K562 (cell line): ENCODE measurements at places on chromosomes 13 and 19.

DNA sequence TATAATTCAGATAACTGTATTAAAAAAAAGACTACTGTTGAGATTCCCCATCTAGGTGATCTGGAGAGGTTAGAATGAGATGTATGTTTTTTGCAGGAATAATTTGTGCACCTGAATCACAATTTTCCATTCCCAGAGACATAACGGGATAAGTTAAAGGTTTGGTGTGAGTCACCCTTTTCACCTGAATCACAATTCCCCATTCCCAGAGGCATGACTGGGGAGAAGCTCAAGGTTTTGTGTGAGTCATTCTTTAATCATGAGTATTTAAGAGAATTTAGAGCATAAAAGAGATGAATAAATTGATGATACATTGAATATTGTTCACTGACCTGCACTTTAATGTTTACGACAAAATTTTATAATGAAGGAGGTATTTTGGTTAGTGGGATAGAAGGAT lies 9.0 kb downstream of the OR7A5 start:
- no peak for DNase-seq
- peaks cover 5% of the 10 kb centered on the region; the same call in 1 of the 3 replicates for H3K27me3 ChIP-seq
- no peak overlapping the region for H3K27ac ChIP-seq
- H3K36me3 ChIP-seq: no peaks in the 10 kb centered on the region
- H3K4me1 ChIP-seq: no peaks in the 10 kb centered on the region; the same call in 1 of the 2 replicates

DNA sequence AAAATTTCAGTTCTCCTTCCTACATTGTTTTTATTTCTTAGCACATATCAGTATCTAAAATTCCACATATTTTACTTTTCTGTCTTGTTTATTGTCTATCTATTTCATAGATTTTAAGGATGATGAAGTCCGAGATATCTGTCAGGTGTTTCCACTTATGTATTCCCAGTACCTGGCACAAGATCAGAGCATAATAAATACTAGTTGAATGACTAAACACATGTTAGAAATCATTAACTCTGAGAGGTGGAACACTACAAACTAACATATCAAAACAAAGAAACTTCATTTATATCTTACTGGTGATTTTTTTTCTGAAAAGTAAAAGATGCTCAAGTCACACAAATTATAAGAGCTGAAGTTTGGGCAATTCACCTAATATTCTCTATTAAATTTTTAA lies 1208.3 kb downstream of the PCDH9 start:
- H3K4me1 ChIP-seq: no peaks in the 10 kb centered on the region
- H3K4me3 ChIP-seq: no peak overlapping the region
- no peaks in the 10 kb centered on the region for H3K36me3 ChIP-seq
- no peak for DNase-seq
- H3K27me3 ChIP-seq: no peaks in the 10 kb centered on the region

- no peaks in the 10 kb centered on the region for H3K4me1 ChIP-seq
- H3K36me3 ChIP-seq: no peaks in the 10 kb centered on the region
- DNase-seq: no peak
- H3K4me3 ChIP-seq: no peak overlapping the region
- no peaks in the 10 kb centered on the region for H3K27me3 ChIP-seq
- H3K27ac ChIP-seq: no peak overlapping the region
These were observed 880.4 kb downstream of the EFNB2 start for GRCh38 chr13:105655046-105655445.

DNA sequence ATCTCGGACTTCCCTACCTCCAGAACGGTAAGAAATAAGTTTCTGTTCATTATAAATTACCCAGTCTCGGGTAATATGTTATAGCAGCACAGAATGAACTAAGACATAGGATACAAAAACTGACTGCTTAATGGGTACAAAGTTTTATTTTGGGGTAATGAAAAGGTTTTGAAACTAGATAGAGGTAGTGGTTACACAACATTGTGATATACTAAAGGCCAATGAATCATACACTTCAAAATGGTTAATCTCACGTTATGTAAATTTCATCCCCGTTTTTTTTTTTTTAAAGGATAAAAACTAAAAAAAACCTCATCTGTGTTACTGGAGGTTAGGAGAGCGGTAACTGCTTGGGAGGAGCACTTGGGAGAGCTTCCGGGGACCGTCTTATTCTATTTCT lies 23.5 kb downstream of the AKT2 start:
- H3K27ac ChIP-seq: no peak overlapping the region
- peaks cover 32% of the 10 kb centered on the region for H3K4me1 ChIP-seq
- peaks cover 60% of the 10 kb centered on the region; the same call in 2 of the 3 replicates for H3K36me3 ChIP-seq
- H3K4me3 ChIP-seq: no peak overlapping the region
- no peaks in the 10 kb centered on the region for H3K27me3 ChIP-seq
- no peak for DNase-seq

GRCh38 chr13:78241278-78241919 lies 322.8 kb upstream of the EDNRB start:
- H3K36me3 ChIP-seq: no peaks in the 10 kb centered on the region
- no peak overlapping the region for H3K4me3 ChIP-seq
- no peak overlapping the region for H3K27ac ChIP-seq
- no peaks in the 10 kb centered on the region for H3K27me3 ChIP-seq

GRCh38 chr19:996051-996838 lies 4.0 kb upstream of the GRIN3B start:
- H3K27ac ChIP-seq: no peak overlapping the region
- DNase-seq: peak; percentile 74
- H3K36me3 ChIP-seq: peaks cover 38% of the 10 kb centered on the region; the same call in 1 of the 3 replicates
- H3K4me3 ChIP-seq: no peak overlapping the region
- H3K27me3 ChIP-seq: no peaks in the 10 kb centered on the region

DNA sequence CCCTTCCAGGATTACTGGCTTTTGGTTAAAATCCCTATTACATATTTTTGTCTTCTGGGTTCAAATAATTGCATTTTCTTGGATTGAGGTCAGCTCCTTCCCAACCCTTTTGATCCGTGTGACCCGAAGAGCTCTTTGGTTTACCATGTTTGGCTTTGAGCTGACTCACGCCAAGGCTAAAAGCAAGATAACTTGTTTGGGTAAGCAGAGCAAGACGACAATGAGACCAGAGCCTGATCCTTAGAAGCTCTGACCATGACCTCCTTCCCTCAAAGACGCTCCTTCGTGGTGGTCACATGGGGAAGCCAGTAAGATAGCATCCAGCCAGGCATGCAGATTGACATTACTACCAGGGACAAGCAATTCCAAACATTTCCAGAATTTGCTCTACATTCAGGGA lies 153.8 kb downstream of the DCT start:
- H3K36me3 ChIP-seq: no peaks in the 10 kb centered on the region
- H3K4me3 ChIP-seq: no peak overlapping the region
- no peak overlapping the region for H3K27ac ChIP-seq
- DNase-seq: no peak

GRCh38 chr19:4533334-4533733 lies 1.7 kb downstream of the PLIN5 start:
- no peak overlapping the region for H3K27ac ChIP-seq
- H3K4me3 ChIP-seq: no peak overlapping the region
- DNase-seq: no peak
- no peaks in the 10 kb centered on the region; the same call in 2 of the 3 replicates for H3K4me1 ChIP-seq
- peaks cover 6% of the 10 kb centered on the region; the same call in 1 of the 3 replicates for H3K36me3 ChIP-seq

DNA sequence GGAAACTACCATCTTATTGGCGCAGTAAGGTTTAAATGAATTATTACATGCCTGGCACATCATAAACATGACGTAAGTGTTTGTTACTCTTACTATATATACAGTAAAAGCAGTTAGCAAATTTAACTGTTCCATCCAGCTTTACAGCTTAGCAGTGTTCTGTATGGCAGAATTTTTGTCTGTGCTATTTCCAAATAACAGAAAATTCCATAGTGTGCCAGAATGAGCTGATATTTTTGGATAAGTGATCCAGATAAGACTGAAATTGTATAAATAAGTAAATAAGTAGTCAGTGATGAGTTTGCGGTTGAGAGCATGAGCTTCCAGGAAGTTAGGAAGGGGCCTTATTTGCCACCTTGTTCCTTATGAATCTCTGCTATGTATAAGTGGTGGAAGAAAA lies 236.5 kb upstream of the SLC10A2 start:
- no peaks in the 10 kb centered on the region for H3K4me1 ChIP-seq
- no peak overlapping the region for H3K27ac ChIP-seq
- no peaks in the 10 kb centered on the region for H3K27me3 ChIP-seq
